ENCODE measurements at places on chromosomes 6 and 20.

- DNase-seq = peak; percentile 95
Observed at GRCh38 chr6:291697-292505, at the start of gene DUSP22. TSS of gene DUSP22 (plus strand) at chr6:292487. CDS start at chr6:292540, 53 bp downstream.

DNA sequence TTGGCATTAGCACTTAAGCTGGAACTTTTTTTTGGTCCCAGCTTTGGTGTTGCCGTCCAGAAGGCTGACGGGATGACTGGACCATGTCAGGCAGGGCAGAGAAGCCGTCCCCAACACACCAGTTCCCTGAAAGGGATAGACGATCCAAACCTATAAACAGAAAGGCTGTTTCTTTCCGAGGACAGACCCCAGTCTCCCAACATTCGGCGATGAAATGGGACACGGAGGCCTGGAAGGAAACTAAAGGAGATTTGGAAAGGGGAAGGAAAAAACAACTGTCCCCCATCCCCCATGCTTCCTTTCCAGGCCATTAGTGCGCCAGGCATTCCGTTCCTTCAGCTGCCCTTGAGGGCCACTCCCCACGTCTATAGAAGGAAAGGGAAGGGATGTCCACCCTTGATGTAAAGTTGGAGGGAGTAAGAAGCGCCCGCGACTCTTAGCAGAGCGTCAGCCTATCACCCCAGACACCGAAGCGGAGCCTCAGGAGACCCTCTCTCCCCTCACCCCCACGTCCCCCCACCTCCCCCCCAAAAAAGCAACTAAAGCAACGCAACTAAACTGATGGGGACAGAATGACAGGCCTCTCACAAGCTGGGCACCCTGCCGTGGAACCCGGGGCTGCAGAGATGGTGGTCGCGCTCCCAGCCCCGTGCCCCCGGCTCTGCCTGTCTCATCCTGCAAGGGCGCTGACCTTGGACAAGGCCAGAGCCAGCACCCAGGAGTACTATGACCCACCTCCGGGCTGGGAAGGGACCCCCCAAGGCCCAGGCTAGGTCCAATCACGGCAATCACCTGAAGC lies 638 bp downstream of the BLCAP start:
- peak; percentile 46 for DNase-seq

DNA sequence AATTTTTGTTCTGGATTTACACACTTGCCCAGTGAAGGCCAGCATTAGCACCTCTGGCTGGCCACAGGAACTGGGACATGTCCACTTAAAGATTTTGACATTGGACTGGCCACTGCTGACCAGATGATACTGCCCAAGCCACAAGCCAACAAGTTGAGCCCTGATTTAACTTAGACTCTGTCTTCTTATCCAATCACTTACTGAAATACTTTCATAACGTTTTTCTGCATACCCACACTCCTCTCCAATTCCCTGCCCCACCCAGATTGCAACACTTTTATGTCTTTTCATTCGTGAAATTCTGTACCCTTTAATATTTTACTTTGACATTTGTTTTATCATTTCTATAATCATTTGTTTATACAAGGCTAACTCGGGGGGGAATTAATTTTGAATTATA lies 170.3 kb upstream of the TAB2 start:
- DNase-seq = no peak

DNA sequence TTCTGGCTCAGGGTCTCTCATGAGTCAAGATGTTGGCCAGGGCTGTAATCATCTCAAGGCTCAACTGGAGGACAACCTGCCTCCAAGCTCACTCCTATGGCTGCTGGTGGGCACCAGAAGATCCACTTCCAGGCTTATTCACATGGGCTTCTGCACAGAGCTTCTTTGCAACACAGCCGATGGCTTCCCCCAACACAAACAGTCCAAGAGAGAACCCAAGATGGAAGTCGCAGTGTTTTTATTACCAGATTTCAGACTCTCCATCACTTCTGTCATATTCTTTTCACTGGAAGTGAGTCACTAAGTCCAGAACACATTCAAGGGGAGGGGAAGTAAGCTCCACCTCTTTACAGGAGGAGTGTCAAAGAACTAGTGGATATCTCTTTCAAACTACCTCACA lies 75.5 kb downstream of the CD164 start:
- DNase-seq = no peak

DNA sequence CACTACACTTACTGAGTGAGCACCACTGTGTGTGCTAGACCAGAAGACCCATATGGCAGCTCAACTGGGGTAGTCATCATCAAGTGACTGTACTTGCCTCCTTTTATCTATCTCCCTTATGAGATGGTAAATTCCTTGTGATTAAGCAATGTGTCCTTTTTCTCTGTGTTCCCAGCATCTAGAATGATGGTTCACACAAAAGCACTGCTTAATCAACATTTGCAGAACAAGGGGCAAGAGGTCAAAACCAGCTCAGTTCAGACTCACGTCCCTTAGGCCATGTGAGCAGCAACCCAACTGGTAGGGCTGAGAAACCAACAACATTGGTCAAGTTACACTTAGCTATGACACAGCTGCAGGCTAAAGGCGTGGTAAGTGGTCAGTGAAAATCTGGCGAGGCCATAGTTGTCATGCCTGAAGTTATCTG lies 10.0 kb downstream of the TRAM2 start:
- DNase-seq = peak; percentile 99

DNA sequence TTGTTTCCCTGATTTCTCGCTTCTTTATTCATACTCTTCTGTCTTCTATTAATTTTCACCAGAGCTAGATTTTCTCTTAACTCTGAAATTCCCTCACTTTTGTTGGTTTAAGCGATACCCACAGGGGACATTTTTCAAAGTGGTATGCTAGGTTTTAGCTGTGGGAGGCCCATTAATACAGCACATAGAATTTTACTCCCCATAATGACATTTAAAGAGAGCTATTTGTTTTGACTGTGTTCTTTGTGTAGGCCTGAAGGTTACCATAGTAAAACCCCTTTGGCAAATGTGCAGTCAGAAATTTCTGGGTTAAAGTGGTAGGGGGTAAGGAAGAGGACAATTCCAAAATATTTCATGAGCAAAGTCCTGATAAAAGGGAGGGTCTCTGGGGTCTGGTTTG lies 721.1 kb upstream of the CITED2 start:
- DNase-seq = no peak

- no peak for DNase-seq
Observed at GRCh38 chr6:163862701-163863100, 448.2 kb downstream of the QKI start.

All from cardiac fibroblast (primary cell).